ENCODE measurements at places on chromosomes 11 and 22. TPM values are rescaled to one million over a fixed set of nuclear protein-coding genes. Genes with fewer than 3 reads are reported as not detected.

- DNase-seq = no peak
Measured at GRCh38 chr11:117572129-117572528, 224.9 kb downstream of the DSCAML1 start.

GRCh38 chr11:565921-566509, 5.2 kb downstream of the RASSF7 start:
- no peak for DNase-seq

GRCh38 chr11:129302386-129303101, 73.1 kb upstream of the BARX2 start:
- DNase-seq = no peak

- no peak for DNase-seq
Measured at GRCh38 chr11:108596701-108597100, 3.1 kb upstream of the EXPH5 start.

GRCh38 chr11:63851364-63851763, 12.5 kb downstream of the MARK2 start:
- DNase-seq = no peak

DNA sequence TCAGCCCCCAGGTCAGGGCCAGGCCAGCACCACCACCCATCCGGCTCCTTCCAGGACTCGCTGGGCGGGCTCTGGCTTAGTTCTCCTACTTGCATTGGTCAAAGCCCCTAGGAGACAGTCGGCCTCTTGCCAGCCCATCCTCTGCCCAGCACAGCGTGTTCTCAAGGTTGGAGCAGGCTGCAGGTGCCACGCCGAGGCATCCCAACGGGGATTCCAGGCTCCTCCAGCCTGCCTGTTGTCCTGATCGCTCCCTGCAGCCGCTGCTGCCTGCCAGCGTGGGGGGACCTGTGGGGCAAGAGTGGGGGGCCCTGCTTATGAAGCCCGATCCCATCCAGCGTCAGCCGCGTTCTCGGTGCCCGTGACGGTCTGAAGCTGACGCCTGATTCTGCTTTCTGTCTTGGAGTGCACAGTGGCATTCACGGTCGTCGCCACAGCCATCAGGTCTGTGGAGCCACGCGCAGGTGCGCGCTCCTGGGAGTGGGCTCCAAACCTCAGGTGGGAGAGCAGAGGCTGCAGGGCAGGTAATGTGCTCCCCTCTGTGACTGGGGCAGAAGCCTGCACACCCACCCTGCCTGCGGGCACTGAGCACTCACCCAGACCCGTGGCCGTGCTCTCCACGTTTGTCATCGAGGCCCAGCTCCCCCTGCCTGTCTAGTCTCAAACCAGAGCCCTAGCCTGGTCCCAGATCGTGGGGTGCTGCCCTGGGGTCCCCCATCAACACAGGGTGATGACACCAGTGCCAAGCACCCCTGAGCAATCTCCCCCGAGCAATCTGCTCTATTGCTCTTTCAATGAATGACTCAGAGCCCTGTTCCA, 991.6 kb downstream of the BRD1 start:
- no peak for DNase-seq

DNA sequence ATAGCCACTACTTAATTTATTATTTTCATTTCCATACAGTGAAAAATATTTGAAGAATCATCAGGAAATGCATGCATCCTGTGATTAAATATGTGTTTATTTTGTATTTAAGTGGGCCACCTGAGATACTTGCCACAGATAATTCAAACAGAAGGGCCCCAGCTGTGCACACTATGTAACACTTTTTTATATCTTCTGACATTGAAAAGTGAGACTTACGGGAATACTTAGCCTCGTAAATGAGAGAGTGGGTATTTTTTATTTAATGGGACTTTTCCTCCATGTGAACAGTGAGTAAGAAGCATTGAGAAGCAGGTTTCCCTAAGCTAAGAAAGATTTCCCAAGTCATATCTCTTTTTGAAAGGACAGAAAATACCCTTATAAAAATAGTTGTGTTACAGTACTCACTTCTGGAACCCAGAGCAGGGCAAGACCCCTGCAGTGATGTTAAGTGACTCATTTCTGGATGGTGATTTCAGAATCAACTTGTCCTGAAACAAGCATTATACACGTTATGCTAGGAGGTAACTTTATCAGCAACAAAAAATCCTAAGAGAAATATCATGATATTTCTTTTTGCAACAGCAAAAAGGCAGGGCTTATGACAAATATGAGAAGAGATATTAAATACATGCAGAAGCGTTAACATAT, 478.1 kb upstream of the CHORDC1 start:
- DNase-seq = no peak

GRCh38 chr11:78504181-78504580, 70.5 kb downstream of the NARS2 start:
- DNase-seq = no peak

- DNase-seq = no peak
Measured at GRCh38 chr22:49330421-49331222, 497.1 kb downstream of the BRD1 start.

OR4A16 gene
- total RNA-seq = not detected

SCGB2A2 gene
- total RNA-seq = not detected

OR8D1 gene
- not detected for total RNA-seq

BBOX1 gene
- 0.22 TPM for total RNA-seq

GRM5 gene
- 1.8 TPM for total RNA-seq
